Aorta (tissue), 5 donors: ENCODE measurements at places on chromosomes 2 and 18. TPM values are rescaled to one million over a fixed set of nuclear protein-coding genes. Genes with fewer than 3 reads are reported as not detected.

DNA sequence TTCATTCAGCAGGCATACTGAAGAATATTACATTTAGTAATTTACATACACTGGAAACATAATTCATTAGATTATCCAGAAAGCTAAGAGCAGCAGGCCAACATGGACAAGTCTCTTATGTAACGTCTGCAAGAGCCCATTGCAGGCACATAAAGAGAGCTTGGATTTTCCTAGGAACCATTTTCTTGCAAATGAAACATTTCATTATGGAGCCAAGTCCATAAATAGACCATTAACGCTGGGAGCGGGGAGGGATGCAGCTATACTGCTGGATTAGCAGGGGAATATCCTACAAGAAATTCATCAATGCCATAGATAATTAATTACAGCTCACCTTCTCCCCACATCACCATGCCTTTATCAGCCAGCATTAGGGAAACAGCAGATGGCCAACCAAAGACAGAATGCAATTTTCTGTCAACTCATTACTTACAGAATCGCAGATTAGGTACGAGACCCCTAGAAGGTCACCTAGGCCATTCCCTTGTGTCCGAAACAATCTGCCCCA is 170.4 kb downstream of the C1D start:
- no peak overlapping the region for H3K4me3 ChIP-seq
- no peak overlapping the region for H3K27ac ChIP-seq
- H3K27me3 ChIP-seq: no peaks in the 10 kb centered on the region

GRCh38 chr18:31643003-31643402 is 41.4 kb downstream of the B4GALT6 start:
- no peak overlapping the region for H3K27ac ChIP-seq
- no peaks in the 10 kb centered on the region for H3K36me3 ChIP-seq
- no peak overlapping the region for H3K4me3 ChIP-seq

GRCh38 chr2:86001326-86001725 is 104.4 kb downstream of the POLR1A start:
- no peak overlapping the region for H3K4me3 ChIP-seq
- no peak overlapping the region for H3K27ac ChIP-seq
- no peaks in the 10 kb centered on the region for H3K36me3 ChIP-seq
- peaks cover 4% of the 10 kb centered on the region for H3K4me1 ChIP-seq
- DNase-seq: peak; percentile 12

GRCh38 chr18:55501982-55502710 is 85.8 kb downstream of the TCF4 start:
- no peaks in the 10 kb centered on the region for H3K27me3 ChIP-seq
- no peak overlapping the region for H3K27ac ChIP-seq
- H3K36me3 ChIP-seq: no peaks in the 10 kb centered on the region
- no peak for DNase-seq
- H3K4me3 ChIP-seq: no peak overlapping the region

DNA sequence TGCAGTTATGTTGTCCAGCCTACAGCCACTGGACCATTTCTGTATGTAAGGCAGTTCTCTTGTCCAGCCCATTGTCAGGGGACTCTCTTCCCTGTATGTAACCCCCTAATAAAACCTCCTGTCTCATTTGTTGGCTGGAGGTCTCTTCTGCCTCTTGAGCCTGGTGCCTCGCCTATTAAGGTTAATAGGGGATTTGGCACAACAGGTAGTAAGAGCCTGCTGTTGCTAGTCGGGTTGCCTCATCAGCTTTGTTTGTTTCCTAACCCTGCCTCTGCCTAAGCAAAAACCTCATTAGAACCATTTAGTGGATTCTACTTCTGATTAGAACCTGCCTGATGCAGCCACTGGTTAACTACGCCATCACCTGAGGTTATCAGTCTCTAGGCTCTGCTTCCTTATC is 62.2 kb upstream of the STPG4 start:
- H3K4me3 ChIP-seq: no peak overlapping the region
- no peaks in the 10 kb centered on the region for H3K4me1 ChIP-seq
- no peak for DNase-seq
- no peak overlapping the region for H3K27ac ChIP-seq
- H3K27me3 ChIP-seq: no peaks in the 10 kb centered on the region

GRCh38 chr2:188522517-188522916 is 230.8 kb downstream of the GULP1 start:
- no peak overlapping the region for H3K4me3 ChIP-seq
- no peak overlapping the region for H3K27ac ChIP-seq
- H3K4me1 ChIP-seq: peaks cover 3% of the 10 kb centered on the region
- no peaks in the 10 kb centered on the region for H3K36me3 ChIP-seq
- DNase-seq: no peak

- no peaks in the 10 kb centered on the region for H3K4me1 ChIP-seq
- no peak for DNase-seq
- no peak overlapping the region for H3K4me3 ChIP-seq
- H3K27ac ChIP-seq: no peak overlapping the region
- no peaks in the 10 kb centered on the region for H3K36me3 ChIP-seq
These were observed 21.3 kb downstream of the MAPRE3 start for GRCh38 chr2:26991717-26992116.

- H3K27me3 ChIP-seq: no peaks in the 10 kb centered on the region
- H3K4me3 ChIP-seq: no peak overlapping the region
- no peaks in the 10 kb centered on the region for H3K4me1 ChIP-seq
- no peaks in the 10 kb centered on the region for H3K36me3 ChIP-seq
- H3K27ac ChIP-seq: no peak overlapping the region
These were observed 18.9 kb upstream of the PDIA6 start for GRCh38 chr2:10831400-10831985.

DNA sequence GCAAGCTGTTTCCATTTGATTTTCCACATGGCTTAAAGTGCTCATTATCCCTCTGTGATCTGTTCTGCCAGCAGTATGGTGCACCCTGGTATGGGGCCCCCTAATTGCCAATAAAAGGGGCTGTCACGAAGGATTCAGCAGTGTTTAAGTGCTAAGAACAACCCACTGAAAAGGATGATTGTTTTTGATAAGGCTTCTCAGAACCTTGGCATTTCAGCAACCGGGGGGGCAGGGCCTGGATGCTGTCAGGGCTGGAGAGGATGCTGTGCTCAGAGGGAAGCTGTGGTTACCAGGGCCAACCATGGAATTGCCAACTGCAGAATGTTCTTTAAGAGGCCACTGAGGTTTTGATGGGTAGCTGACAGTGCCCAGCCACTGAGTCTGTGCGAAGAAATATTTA is 117.8 kb downstream of the CTIF start:
- H3K27me3 ChIP-seq: no peaks in the 10 kb centered on the region
- DNase-seq: no peak
- no peak overlapping the region for H3K4me3 ChIP-seq
- no peak overlapping the region for H3K27ac ChIP-seq
- H3K36me3 ChIP-seq: no peaks in the 10 kb centered on the region

DNA sequence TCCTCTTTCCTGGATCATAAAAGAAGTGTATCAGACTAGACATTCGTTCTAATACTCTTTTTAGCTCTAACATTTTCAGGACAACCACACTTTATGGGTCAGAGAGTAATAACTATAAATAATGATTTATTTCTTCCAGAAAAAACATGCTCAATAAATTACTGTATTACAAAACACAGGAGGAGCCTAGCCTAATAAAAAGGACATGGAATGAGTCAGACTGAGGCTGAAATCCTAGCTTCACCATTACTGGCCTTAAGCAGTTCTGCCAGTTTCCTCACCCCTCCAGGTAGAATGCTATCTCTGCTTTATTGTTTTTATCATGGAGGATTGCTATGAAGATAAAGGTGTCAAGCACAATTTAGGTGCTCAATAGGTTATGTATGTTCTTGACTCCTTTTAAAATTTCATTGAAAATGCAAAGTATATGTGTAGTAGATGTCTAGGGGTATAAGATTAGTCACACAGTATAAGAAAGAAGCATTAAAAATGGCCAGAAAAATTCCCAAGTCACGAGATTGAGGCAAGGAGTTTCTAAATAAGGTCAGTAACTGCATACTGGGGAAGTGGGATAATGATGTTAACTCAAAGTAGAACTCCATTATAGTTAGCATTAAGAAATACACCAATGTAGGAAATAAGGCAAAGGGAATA is 105.5 kb upstream of the NEUROD1 start:
- no peak overlapping the region for H3K4me3 ChIP-seq
- no peak for DNase-seq
- H3K4me1 ChIP-seq: no peaks in the 10 kb centered on the region
- H3K27ac ChIP-seq: no peak overlapping the region
- H3K36me3 ChIP-seq: no peaks in the 10 kb centered on the region

DNA sequence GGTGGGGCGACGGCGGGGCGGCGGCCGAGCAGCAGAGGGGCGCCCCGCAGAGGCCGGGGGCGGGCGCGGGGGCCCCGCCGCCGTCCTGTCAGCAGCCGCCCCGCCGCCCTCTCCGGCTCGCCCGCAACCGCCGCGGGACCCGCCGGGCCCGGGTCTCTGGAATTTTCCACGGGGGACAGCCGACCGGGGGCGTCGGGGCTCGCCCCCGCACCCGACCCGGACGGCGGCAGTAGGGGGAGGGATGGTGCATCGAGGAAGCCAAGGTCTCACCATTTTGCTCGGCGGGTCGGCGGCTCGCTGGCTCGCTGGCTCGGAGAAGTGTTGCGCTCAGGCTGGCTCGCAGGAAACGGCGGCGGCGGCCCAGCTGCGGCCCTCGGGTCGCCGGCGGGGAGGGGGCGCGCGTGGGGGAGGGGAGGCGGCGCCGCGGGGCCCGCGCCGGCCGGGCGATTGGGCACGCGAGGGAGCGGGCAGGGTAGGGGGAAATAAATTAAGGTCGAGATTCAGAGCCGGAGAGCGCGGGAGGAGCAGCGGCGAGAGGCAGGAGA is 405 bp downstream of the PPP3R1 start:
- no peaks in the 10 kb centered on the region for H3K27me3 ChIP-seq
- no peaks in the 10 kb centered on the region for H3K4me1 ChIP-seq
- peak; percentile 85 for DNase-seq
- H3K36me3 ChIP-seq: no peaks in the 10 kb centered on the region
- peak overlapping the region; percentile 96 for H3K4me3 ChIP-seq

- H3K36me3 ChIP-seq: no peaks in the 10 kb centered on the region
- H3K4me1 ChIP-seq: peaks cover 5% of the 10 kb centered on the region
- DNase-seq: no peak
- H3K27ac ChIP-seq: no peak overlapping the region
These were observed 5.6 kb downstream of the ITGB1BP1 start for GRCh38 chr2:9417725-9418124.

- H3K27ac ChIP-seq: no peak overlapping the region
- H3K27me3 ChIP-seq: peaks cover 1% of the 10 kb centered on the region
- H3K4me3 ChIP-seq: no peak overlapping the region
These were observed 846.7 kb upstream of the ID2 start for GRCh38 chr2:7835151-7835550.

DNA sequence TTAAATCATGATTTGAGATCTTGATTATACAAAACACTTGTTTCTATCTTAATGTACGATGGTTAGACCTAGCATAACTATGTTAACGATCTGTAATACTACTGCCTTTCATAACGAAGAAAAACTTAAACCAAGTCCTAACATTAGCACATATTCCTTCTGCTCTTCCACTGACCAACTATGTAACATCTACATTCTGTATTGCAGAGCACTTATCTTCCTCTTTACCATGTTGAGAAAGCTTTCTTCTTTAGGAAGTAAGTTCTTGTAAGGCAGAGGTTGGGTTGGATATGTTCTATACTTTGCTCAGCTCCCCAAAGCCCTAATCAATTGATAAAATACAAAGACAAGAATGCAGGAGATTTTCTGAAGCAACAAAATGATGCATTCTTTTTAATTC is 7.9 kb upstream of the ZNF407 start:
- no peak for DNase-seq
- H3K27ac ChIP-seq: no peak overlapping the region
- no peaks in the 10 kb centered on the region for H3K36me3 ChIP-seq
- H3K4me3 ChIP-seq: no peak overlapping the region
- H3K4me1 ChIP-seq: no peaks in the 10 kb centered on the region
- no peaks in the 10 kb centered on the region for H3K27me3 ChIP-seq

- H3K27me3 ChIP-seq: no peaks in the 10 kb centered on the region
- no peak for DNase-seq
- no peak overlapping the region for H3K27ac ChIP-seq
- no peaks in the 10 kb centered on the region for H3K36me3 ChIP-seq
- H3K4me1 ChIP-seq: no peaks in the 10 kb centered on the region
These were observed 25.7 kb upstream of the IL1R1 start for GRCh38 chr2:102116630-102117471.

DNA sequence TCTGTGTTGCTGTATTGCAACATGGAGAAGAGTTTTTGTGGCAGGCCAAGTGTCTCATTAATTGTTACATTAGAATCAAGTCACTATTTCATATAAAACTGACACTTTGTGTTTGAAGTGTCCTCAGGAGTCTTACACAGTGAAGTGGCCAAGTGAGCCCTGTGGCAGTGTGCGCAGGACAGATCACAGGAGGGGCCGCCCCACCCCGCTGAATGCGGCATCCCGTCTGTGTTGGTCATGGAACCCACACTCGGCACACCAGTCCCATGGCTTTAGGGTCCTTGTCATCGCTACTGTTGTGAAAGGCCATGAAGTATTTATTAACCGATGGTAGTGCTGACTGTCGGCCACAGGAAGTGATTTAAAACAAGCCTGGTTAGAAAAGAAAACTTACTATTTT is 144.7 kb upstream of the NFATC1 start:
- no peak for DNase-seq
- no peaks in the 10 kb centered on the region for H3K4me1 ChIP-seq
- H3K36me3 ChIP-seq: peaks cover 2% of the 10 kb centered on the region
- H3K27me3 ChIP-seq: no peaks in the 10 kb centered on the region
- H3K27ac ChIP-seq: no peak overlapping the region

DNA sequence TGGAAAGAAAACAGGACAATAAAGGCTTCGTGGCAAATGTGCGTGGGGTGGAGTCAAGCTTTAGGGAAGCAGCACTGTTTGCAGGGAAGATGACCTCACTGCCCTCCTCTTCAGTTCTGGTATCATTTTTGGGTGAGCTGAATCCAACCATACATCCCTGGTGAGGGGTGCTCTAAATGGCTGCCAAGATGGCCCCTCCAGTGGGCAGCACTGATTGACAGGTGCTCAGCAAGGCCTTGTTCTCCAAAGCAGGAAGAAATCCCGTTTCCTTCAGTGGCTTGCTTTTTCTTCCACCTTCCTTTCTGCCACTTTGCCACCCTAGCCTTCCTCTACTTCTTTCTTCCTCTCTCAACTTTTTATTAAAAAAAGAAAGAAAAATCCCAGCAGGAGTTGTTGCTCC is 132.8 kb upstream of the SP5 start:
- no peaks in the 10 kb centered on the region for H3K36me3 ChIP-seq
- H3K27me3 ChIP-seq: no peaks in the 10 kb centered on the region
- no peak overlapping the region for H3K4me3 ChIP-seq

GRCh38 chr2:97848306-97848705 is 134.9 kb downstream of the ZAP70 start:
- DNase-seq: no peak
- no peaks in the 10 kb centered on the region for H3K36me3 ChIP-seq
- H3K4me3 ChIP-seq: no peak overlapping the region
- no peak overlapping the region for H3K27ac ChIP-seq
- no peaks in the 10 kb centered on the region for H3K4me1 ChIP-seq

- H3K4me1 ChIP-seq: peaks cover 4% of the 10 kb centered on the region
- DNase-seq: no peak
- H3K27me3 ChIP-seq: no peaks in the 10 kb centered on the region
- H3K27ac ChIP-seq: no peak overlapping the region
These were observed 38.1 kb downstream of the RHOB start for GRCh38 chr2:20484810-20485611.

Gene ASB18
- not detected for total RNA-seq

Gene CD8B2
- total RNA-seq: 0.09 TPM

Gene ITSN2
- 87.0 TPM for total RNA-seq

Gene REG1B
- total RNA-seq: 4.9 TPM

Gene TUBA3D
- not detected for total RNA-seq

Gene DSG4
- total RNA-seq: not detected

Gene NEDD4L
- 20.9 TPM for total RNA-seq
